ENCODE measurements at places on chromosomes 11 and 22. TPM values are rescaled to one million over a fixed set of nuclear protein-coding genes. Genes with fewer than 3 reads are reported as not detected.

The TMPRSS4 gene
- 0.33 TPM for total RNA-seq

The RIMBP3C gene
- total RNA-seq = 0.05 TPM

The PTPRJ gene
- total RNA-seq = 24.7 TPM

DNA sequence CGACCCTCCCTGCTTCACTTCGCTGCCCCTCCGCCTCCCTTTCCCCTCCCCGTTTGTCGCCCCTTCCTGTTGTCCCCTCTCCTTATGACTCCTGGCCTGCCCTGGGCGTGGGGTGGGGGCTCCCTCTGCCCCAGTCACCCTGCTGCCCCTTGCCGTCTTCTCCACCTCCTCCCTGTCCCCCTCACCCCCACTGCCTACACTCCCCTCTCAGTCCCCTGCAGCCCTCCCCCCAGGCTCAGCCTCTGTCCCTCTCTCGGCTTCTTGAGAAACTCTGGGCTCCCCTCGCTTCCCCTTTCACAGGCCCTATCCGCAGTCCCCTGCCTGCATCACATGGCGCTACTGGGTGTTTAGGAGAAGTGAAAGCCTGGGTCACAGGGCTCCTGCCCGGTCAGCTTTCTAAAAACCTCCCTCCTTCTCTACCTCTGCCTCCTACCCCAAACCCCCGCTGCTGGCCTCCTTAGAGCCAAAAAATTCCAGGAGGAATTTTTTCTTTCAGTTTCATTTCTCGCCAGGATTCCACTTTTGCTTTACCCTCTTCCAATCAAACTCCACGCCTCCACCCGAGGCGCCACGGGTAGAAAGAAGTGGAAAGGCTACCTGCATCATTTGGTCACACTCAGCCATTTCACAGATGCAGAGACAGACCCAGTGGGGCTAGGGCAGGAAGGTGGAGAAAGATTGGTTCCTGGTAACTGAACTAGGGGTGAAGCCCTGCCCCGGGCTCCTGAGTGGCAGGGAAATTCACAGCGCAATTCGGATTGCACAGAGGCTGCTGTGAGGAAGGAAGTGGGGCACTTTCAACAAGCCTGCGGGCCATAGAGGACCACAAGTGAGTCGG is at the start of gene SLC15A3:
SLC15A3 (minus strand) TSS at position 273 of the 838 bp plus-strand sequence. CDS start 625 bp downstream, outside the sequence.
- no peak for DNase-seq

DNA sequence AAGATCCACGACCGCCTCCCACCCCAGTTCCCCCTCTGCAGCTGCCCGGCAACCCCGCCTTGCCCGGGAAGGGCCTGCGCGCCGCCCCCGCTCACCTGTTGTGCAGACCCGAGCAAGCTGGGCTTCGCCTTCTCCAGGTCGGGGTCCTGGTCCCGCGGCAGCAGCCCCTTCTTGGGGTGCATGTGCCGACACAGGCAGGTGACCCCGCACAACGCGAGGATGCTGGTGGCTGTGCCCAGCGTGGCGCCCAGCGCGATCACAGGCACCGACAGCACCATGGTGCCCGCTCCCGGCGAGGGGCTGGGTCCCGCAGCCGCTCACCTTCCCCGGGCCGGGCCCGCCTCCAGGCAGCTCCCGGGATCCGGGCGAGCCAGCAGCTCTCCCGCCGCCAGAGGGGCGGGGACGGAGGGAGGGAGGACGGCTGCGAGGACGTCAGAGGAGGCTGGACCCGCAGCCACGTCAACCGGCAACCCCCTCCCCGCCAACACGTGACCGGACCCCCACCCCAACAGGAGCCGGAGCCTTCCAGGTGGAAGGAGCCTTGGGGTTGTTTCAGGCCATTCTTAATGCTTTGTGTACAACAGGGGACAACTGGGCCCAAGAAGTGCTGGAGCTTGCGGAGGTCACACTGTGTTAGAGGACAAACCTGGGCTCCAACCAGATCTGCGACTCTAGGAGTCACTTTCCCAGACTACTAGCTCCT is at the start of gene SYT13:
SYT13 (minus strand) TSS at position 412 of the 703 bp plus-strand sequence; CDS start at position 278, 134 bp downstream.
- no peak for DNase-seq

All from liver (tissue), 10 donors.